ENCODE measurements at places on chromosomes 5 and 9. TPM values are rescaled to one million over a fixed set of nuclear protein-coding genes. Genes with fewer than 3 reads are reported as not detected.
A peak's percentile ranks its signal among the peaks of the same experiment; 100 is the strongest.

DNA sequence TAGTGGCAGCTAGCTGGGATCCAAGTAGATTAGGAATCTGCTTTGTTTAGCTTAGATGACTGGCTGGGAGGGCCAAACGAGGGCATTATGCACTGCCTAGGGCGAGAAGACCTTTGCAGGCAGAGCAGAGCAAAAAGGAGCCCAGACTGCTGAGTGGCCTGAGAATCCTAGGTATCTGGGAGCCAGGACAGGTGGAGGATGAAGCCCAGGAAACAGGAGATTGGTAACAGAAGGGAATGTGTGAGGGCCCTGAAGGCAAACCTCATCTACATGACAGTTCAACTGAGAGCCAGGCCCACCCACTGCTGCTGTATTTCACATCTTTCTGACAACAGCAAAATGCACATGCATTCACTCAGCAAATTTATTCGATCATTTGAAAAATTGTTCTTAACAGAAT is 192.3 kb downstream of the DTWD2 start:
- no peak for DNase-seq

DNA sequence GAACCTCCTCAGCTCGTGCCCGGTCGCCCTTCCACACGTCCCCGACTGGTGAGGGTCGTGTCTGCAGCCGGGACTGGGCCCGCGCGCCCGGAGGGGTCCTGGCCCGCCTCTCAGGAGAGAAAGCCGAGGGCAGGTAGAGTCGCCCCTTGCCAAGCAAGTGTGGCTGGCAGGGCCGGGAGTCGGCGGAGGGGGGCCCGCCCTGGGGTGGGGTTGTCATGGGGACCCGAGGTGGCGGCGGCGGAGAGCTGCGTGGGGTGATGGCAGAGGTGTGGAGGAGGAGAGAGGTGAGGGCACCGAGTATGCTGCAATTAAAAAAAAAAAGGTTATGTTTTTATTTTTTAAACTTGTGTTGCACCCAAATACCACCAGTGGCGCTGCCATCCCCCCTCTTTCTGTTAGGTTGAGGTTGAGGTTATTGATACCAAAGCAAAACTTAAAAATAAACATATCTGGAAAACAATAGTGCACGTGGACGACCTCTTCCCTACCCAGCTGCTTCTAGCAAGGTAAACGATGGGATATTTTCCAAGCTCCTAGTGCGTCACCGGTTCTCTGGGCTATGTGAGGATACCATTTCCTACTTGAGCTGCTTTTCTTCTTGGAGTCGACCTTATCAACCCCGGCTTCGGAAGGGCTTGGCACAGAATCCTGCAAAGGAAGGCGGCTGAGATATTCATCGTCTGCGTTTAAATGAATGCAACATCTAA is 660 bp downstream of the SCAMP1 start:
- peak; percentile 70 for DNase-seq

- DNase-seq, result no peak
Measured at GRCh38 chr9:13787234-13787833, 507.8 kb upstream of the MPDZ start.

- peak; percentile 46 for DNase-seq
Measured at GRCh38 chr9:91150998-91151717, 210.6 kb downstream of the AUH start.

DNA sequence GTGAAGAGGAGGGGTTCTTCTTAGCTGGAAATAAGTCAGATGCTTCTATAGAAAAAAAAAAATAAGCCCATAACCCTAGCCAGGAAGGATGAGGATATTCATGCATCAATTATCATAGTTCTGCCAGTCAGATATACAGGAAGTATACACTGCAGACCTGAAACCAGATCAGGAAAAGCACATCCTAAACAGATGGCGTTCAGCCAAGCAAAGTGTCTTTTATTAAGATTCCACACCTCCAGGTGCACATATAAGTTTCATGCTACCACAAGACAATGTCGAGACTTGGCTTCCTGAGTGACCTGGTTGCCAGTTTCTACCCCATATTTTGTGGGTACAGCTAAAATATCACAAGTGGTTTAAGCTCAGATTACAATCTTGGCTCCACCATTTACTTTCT is 108.3 kb downstream of the CETN3 start:
- no peak for DNase-seq

GRCh38 chr5:172147857-172148256 is 40.2 kb downstream of the STK10 start:
- no peak for DNase-seq

GRCh38 chr5:153209687-153210086 is 280.8 kb upstream of the GRIA1 start:
- DNase-seq, result no peak

- DNase-seq, result no peak
Measured at GRCh38 chr9:37976714-37977477, 73.0 kb upstream of the SLC25A51 start.

The FOXE1 gene
- not detected for total RNA-seq

The TMEM252 gene
- not detected for total RNA-seq

The ANKRD55 gene
- 0.23 TPM for total RNA-seq

The GZMA gene
- 0.66 TPM for total RNA-seq

The SLCO4C1 gene
- total RNA-seq, result 0.29 TPM

Measured in activated naive CD8-positive, alpha-beta T cell treated with anti-CD3 and anti-CD28 coated beads for 36 hours (primary cell).